ENCODE measurements at places on chromosomes 7 and 10.

DNA sequence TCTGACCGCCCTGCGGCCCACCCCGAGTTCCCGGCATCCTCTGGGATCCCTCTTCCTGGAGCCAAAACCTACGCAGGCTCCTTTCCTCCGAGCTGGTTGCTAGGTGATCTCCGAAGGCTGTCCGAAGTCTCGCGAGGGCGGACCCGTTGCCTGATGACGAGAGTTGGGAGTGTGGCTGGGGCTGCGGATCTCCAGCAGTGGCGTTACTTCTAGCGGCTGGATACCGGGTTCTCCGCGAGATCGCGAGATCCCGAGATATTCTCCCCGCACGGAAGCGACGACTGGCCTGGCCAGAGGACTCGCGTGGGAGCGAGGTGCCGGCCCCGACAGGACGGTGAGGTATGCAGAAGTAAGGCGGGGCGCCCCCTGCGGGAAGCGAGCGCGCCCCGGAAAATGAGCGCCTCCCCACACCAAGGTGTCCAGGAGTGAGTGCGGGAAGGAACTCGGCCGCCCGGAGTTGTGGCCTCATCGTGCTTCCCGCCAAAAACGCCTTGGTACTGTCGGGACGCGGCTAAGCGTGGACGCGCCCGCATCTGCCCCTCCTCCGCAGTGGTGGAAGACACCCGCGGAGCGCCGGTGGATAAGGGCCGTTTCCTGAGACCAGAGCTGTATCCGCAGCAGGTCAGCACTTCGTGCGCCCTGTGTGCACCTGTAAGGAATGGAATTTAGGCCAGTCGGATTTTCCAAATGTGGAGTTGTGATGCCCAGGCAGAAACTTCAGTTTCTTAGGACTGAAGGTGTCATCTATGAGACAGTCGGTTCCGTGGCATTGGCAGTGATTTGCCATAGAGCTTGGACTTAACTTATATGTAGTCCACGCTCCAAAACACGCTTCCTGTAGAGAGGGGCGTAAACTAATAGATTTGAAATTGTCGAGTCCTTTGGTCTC is at the start of gene AGBL3:
AGBL3 (plus strand) TSS at position 146 of the 889 bp plus-strand sequence. CDS start 1,426 bp downstream, outside the sequence.
- peak; percentile 94 for DNase-seq

GRCh38 chr7:36547416-36547815 is 157.8 kb downstream of the ANLN start:
- DNase-seq = no peak

DNA sequence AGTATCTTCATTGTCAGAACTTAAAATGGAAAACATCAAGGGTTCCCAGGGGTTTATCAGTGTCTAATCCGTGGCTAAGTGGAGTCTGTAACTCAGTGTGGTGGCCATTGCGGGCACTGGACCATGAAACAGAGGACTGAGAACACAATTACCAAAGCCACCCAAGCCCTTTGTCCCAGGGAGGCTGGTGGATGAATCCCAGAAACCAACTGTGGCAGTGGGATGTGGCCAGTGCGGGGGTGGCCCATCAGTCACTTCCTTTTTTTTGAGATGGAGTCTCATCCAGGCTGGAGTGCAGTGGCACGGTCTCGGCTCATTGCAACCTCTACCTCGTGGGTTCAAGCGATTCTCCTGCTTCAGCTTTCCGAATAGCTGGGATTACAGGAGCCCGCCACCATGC is 61.8 kb downstream of the TACC2 start:
- DNase-seq = no peak

GRCh38 chr10:28360175-28360574 is 57.3 kb upstream of the MPP7 start:
- DNase-seq = no peak

DNA sequence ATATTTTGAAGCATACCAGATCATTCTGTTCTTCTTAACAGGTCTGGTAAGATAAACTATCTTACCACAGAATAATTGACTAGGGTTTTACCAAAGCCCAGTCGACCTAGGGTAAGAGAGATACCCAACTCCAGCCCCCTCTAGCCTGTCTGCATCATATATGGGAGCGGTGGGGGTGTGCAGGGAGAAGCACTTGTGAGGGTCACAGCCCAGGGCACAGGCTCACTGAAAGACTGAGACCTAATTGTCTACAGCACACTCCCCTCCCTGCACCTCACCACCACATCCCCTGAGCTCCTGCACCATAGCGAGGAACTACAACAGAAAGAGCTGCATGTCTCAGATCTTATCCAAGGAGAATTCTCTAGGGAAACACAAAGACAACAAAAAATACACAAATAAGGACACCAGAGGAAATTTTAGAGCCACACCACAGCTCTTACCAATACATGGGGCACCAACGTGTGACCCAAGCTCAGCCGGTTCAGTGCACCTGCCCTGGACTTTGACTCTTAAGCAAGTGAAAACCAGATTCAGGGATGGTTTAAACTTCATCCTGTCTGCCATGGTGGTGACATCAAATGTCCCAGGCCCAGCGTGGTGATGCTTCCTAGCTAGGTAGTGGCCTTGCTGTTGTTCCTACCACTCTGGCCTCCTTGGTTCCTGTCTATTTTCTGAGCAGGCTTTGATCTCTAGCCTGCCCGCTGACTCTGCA is 150.8 kb downstream of the HERPUD2 start:
- no peak for DNase-seq

DNA sequence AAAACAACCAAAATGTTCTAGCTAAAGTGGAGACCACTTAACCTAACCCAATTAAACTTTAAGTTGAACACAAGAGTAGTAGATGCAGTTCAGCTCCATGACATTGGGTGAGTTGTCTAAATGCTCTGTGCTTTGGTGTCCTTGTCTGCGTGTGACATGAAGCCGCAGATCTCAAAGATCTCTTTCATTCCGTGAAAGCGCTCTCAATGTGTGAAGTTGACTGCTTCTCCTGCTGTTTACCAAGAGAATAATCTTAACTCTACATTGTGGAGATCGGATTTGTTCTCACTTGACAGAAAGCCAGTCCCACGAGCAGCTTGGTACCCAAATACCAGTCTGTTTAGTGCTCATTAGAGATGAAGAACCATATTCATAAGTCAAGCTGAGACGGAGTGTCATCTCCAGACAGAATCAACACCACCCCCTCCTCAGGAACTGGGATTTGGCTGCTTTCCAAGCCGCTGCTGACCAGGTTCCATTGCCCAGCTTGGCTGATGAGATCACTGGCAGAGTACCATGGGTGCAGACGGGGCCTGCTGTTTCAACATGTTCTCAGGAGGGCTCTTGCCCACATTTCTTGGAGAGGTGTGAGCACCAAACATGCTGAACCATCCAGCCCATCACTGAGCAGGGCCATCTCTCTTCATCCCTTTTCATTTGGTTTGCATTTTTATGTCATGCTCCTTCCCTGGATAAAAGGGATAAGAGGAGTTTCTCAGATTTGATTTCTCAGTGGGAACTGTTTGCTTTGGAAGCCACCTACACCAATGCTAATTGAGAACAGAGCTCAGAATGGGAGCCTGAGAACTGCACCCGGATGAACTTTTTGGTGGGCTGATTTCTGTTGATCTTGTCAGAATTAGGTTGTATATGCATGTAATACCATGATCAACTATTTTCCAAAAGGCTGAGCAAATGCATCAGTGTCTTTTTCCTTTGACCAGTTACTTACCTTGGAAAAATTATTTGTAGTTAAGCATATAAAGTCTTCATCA is 95.8 kb upstream of the AGBL3 start:
- no peak for DNase-seq

DNA sequence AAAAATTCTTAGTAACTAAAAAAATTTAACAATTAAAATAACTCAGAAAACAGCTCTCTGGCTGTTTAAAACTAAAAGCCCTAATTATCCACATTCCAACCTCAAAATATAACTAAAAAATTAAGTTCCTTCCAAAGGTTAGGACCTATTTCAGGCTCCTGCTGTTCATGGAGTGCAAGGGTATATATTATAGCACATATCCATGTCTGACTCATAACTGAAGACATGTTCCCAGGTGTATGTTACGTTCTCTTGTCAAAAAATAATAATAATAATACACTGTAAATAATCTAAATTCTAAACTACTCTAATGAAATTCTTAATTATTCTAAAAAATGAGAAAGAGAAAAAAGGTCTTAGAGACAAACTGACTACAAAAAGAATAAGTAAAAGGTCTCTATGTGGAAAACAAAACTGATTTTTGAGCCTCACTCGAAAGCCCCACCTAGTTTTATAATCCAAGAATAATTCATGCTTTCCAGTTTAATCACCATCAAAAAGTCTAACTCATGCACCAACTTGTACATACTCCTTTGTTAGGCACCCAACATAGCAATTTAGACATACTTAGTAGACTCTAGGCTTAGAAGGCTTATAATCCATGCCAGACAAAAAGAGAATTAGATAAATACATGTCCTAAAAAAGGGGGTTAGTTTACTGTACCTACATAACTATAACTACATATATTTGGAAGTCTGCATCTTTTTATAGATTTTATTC is 171.4 kb downstream of the KMT2E start:
- no peak for DNase-seq

GRCh38 chr10:11813855-11814567 is 9.1 kb upstream of the PROSER2 start:
- peak; percentile 36 for DNase-seq

- DNase-seq = no peak
Observed at GRCh38 chr10:129332476-129332875, 134.6 kb upstream of the MGMT start.

GRCh38 chr7:20228654-20229053 is 11.5 kb upstream of the MACC1 start:
- DNase-seq = no peak

DNA sequence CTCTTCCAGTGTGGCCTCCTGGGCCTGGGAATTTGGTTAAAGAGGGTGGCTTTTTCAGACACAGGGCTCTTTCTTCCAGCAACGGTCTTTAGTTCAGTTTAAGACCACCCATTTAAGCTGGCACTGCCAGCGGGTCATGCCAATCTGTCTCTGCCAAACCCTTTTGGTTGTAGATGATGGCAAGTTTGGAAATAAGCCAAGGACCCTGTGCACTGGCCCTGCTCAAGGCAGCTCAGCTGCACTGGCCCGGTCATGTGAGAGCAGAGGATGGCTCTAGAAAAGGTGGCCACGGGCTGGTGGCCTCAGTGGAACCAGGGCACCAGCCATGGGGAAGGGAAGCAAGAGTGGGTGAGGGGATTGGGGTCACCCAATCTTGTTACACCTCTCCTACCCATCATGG is 294.1 kb downstream of the GLRX3 start:
- DNase-seq = no peak

GRCh38 chr7:74032191-74032490 is 4.2 kb downstream of the ELN start:
- no peak for DNase-seq

DNA sequence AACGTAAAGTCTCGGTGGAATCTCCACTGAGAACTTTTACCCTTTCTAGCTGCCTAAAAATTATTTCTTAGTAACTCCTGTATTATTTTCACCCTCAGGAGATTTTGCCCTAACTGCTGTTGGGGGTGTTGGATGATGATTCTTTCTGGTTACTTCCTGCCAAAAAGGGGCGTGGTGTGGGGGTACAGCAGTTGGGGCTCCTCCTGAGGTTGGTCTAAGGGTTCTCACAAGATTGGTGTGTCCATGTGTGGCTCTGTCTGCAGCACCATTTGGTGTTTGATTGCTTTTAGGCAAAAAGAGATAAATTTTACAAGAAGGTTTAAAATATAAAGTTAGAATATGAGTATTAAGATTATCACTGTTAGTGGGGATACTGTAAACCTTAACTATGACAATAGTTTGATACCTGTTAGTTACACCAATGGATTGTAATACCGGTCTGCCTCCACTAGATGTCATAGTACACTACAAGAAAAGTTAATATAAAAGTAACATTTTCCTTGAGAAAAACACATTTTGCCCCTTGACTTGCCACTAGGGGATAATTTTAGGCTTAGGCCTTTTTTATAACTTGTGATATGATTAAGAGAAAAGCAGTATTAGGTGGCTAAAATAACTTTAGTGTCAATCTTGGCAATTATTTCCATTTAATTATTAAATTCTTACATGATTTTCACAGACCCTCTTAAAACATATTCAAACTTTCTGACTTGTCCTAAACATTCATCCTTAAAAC is 928.7 kb downstream of the IPMK start:
- DNase-seq = peak; percentile 17

DNA sequence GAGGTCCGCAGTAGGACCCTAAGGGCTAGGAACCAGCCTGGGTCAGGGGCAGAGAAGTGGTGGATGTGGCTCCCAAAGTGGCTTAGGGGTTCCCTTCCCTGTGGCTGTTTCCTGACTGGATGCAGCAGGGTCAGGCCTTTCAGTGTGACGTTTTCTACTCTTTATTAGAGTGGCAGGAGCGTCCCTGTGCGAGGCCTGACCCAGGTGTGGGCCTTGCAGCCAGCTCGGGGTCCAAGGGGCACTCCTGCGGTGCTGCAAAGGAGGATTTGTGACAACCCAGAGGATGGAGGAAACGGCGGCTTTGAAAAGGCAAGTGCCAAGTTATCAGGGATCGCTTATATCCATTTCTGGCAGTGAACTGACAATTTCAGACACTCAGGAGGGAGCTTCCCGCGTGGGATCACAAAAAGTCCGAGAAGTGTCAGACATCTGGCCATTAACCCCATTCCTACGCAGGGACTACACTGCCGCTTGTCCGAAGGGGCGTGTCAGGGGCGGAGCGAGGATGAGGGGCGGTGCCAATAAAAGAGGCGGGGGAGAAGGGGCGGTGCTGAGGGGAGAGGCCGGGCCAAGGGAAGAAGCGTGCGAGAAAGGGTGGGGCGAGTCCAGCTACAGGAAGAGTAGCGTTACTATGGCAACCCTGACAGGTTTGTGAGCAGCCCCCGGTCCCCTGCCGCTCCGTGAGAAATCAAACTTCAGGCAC is 98.8 kb upstream of the ZNF722 start:
- peak; percentile 33 for DNase-seq

DNA sequence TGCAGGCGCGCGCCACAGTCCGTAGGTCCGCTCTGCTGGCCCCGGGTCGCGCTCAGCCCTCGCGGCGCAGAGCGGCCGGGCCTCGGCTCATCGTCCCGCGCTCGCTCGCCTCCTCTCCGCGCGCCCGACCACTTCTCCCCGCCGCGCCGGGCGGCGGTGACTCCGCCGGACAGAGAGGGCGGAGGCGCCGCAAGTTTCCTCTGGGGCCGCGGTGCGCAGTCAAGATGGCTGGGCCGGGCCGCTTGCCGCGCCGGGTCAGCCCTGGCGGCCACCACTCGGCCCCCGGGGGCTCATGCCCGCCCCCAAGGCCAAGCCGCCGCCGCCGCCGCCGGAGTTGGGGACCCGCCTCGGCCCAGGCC is 441 bp downstream of the FZD8 start:
- DNase-seq = no peak

GRCh38 chr7:2019461-2019710 is 213.4 kb downstream of the MAD1L1 start:
- DNase-seq = no peak

All from inflammatory macrophage (primary cell).